ENCODE measurements at places on chromosomes 7 and 10.

- DNase-seq: no peak
Measured at GRCh38 chr7:17523813-17524739, 225.6 kb downstream of the AHR start.

- DNase-seq: no peak
Measured at GRCh38 chr10:33332183-33333065, 2.0 kb downstream of the NRP1 start.

- no peak for DNase-seq
Measured at GRCh38 chr10:105383978-105384377, 742.9 kb downstream of the SORCS3 start.

GRCh38 chr7:22361320-22361719 is 4.4 kb upstream of the RAPGEF5 start:
- no peak for DNase-seq

GRCh38 chr7:11212080-11212711 is 238.5 kb downstream of the PHF14 start:
- peak; percentile 33 for DNase-seq

DNA sequence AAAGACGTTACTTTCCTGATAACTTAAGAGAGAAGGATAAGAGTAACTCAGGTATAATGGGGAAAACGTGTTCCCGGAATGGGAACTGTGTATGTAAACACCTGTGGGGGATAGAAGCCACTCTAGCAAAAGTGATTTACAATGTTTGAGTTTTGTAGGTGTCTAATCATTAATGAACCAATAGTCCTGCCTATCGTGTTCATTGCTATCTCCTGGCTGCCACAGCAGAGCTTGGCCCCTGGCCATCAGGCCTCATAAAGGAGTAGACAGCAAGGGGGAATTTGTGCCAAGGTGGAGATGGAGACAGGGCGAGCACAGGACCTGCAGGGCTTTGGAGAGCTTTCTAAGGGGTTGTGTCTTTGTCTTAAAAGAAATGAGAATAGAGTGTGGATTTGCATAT is 102.1 kb downstream of the GAD2 start:
- no peak for DNase-seq

- no peak for DNase-seq
Measured at GRCh38 chr10:84356928-84357327, 28.5 kb downstream of the CCSER2 start.

- DNase-seq: no peak
Measured at GRCh38 chr7:98168904-98169621, 42.2 kb upstream of the BHLHA15 start.

Measured in NCI-H2081 treated with DMSO at 0.1 percent for 48 hours (cell line).